ENCODE measurements at places on chromosomes 5 and 9. TPM values are rescaled to one million over a fixed set of nuclear protein-coding genes. Genes with fewer than 3 reads are reported as not detected.

Gene GABRA1
- total RNA-seq: not detected

Gene LHX2
- not detected for total RNA-seq

Gene KIF4B
- total RNA-seq: under 0.01 TPM

Gene GADD45G
- 1.00 TPM for total RNA-seq

Gene MRPL36
- 48.1 TPM for total RNA-seq

Gene CSF1R
- 0.46 TPM for total RNA-seq

Gene NEURL1B
- total RNA-seq: 0.74 TPM

Gene ZFR
- 71.6 TPM for total RNA-seq

Gene PTGS1
- 52.2 TPM for total RNA-seq

Gene PRKACG
- not detected for total RNA-seq

Gene SAPCD2
- 0.43 TPM for total RNA-seq

Gene DBH
- total RNA-seq: not detected

Gene CTXN3
- not detected for total RNA-seq

Gene CYLC2
- total RNA-seq: not detected

Gene GMCL2
- not detected for total RNA-seq

Gene WDR31
- 1.8 TPM for total RNA-seq

Gene C5orf58
- not detected for total RNA-seq

Gene SUSD3
- total RNA-seq: 1.1 TPM

Gene MPDZ
- total RNA-seq: 47.5 TPM

Gene CDC20B
- total RNA-seq: not detected

Gene PCDHGA12
- 9.1 TPM for total RNA-seq

Gene FAM200C
- total RNA-seq: 3.0 TPM

Gene NR3C1
- total RNA-seq: 68.3 TPM

Gene OR1Q1
- not detected for total RNA-seq

Gene N4BP3
- total RNA-seq: 0.71 TPM

Gene GPR150
- 0.28 TPM for total RNA-seq

Gene IFNA2
- not detected for total RNA-seq

Gene BSPRY
- total RNA-seq: not detected

Gene CTNND2
- total RNA-seq: not detected

Gene PDE4D
- total RNA-seq: 40.8 TPM

Gene PCDHGA7
- total RNA-seq: 4.1 TPM

Gene NRG2
- total RNA-seq: 0.28 TPM

Gene CCDC69
- 13.2 TPM for total RNA-seq

Gene SPRY4
- total RNA-seq: 2.7 TPM

Gene LYRM7
- total RNA-seq: 4.6 TPM

Gene PCDHB4
- 0.14 TPM for total RNA-seq

Gene PCDHA9
- total RNA-seq: 0.18 TPM

Gene PCDHGB2
- total RNA-seq: 2.4 TPM

Gene DENND1A
- total RNA-seq: 11.7 TPM

Gene CDH9
- 0.18 TPM for total RNA-seq

Gene GARIN3
- not detected for total RNA-seq

Gene SLC23A1
- under 0.01 TPM for total RNA-seq

Gene CNTFR
- total RNA-seq: under 0.01 TPM

Gene WDR38
- total RNA-seq: not detected

Gene OMD
- not detected for total RNA-seq

Gene TJP2
- total RNA-seq: 29.6 TPM

Gene TAS2R1
- total RNA-seq: not detected

Gene HSD17B4
- 230 TPM for total RNA-seq

Gene IL9
- not detected for total RNA-seq

Gene FAM120AOS
- 26.6 TPM for total RNA-seq

Gene ANKRD55
- not detected for total RNA-seq

Gene NPDC1
- 18.4 TPM for total RNA-seq

Gene BHMT
- not detected for total RNA-seq

Measured in smooth muscle cell of bladder (primary cell).